ENCODE measurements at places on chromosomes 7 and 10.

DNA sequence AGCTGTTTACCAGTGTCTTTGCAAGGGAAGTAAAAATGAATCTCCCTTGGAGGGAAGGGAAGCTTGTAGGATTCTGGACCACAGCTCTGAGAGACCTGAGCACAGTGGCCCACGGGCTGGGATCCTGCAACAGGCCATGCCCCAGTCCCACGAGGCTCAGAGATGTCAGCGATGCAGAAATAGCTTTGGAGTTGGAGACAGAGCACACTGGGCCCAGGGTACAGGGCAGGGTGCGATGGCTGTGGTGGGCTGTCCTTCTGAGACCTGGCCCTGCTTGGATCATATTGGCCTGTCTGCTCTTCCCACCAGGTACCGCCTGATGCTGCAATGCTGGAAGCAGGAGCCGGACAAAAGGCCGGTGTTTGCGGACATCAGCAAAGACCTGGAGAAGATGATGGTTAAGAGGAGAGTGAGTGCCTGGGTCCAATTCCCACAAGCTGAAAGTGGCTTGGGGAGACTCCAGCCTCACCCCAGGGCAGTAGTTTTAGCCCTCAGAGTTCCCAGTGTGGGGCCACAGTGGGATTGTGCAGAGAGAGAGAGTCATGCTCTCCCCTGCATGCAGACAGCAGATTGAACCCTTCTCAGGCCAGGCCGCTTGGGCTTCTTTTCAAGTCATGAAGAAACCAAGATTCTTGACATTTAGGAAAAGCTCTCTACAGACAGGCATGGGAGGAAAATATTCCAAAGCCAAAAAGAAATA is 13.5 kb upstream of the CSGALNACT2 start:
- no peak for DNase-seq

DNA sequence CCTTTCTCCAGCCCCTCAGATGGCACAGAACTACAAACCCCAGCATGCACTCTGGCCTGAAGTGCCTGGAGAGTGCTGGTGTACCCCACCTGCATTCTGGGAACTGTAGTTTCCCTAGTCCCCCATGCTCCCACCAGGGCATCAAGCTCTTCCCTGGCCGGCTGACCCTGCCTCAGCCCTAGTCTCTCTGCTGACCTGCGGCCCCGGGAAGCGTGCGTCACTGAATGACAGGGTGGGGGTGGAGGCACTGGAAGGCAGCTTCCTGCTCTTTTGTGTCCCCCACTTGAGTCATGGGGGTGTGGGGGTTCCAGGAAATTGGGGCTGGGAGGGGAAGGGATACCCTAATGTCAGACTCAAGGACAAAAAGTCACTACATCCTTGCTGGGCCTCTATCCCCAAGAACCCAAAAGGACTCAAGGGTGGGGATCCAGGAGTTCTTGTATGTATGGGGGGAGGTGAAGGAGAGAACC is 2.1 kb downstream of the NOS3 start:
- peak; percentile 23 for DNase-seq

DNA sequence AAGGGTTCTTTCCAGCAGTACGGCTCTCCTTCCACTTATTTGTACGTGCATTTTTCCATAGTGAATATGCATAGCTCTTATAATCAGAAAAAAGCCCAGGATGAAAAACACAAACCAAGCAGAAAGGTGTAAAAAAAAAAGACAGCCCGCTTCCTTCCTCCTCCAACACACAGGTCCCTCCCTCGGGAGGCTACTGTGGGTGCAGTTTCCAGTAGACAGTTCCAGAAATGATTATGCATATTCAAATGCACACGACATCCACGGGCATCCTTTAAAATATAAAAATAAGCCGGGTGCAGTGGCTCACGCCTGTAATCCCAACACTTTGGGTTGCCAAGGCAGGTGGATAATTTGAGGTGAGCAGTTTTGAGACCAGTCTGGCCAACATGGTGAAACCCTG is 59.9 kb downstream of the TNRC18 start:
- DNase-seq = no peak

DNA sequence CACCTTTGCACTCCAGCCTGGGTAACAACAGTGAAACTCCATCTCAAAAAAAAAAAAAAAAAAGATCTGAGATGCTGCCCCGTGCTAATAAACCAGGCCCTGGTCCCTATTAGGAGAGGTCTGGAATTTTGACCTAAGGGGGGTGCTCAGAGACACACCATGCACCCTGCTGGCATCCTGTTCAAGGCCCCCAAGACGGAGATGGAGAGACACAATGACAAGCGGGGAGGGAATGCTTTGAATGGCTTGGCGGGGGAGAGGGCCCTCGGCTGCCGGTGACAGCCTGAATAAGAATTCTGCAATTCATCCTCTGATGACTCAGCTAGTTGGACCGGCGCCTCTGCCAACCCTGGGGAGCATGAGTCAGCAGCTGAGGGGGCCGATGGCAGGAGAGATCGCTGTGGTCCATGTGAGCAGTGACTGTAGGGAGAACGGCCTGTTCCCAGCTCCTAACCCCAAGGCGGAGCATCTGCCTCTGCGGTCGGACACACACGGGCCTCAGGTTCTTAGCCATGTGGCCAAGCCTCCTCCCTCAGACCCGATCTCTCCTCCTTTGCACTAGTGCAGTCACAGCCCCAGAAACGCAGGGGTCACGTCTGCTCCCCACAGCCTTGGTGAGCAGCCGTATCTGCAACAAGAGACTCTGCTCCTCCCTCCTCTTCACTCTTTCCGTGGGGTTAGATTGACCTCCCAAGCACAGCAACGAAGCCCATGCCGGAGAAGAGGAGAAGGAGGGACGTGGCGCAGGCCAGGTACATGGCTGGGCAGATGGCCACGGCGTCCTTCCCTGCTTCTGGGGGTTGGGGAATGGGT is 14.9 kb downstream of the TRIM56 start:
- no peak for DNase-seq

DNA sequence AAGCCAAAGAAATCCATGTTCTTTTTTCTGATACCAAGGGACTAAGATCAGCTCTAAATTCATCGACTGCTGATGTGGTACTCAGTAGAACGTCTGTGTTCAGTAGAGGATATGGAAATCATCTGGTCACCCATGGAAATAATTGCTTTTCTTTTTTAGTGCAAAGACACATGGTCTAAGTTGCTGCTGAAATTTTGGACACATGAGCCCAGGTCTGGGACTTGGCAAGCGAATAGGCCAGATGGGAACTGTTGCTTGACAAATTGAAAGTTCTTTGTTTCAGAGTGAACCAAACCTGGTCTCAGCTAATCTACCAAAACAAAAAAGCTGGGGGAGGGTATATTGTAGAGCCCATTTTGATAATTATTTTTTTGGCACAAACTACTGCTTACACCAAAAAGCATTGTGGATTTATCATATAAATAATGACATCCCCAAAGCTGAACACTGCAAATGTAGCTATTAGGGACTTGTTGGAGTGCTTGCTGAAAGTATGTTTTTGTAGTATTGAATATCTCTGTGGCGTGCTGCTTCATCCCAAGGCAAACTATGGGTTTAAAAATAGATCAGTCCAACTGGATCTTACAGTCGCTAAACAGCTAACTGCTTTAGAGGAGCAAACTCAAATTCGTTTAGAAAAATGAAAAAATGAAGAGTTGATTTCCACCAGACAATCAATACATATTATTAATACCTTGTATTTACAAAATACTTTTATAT is 144.7 kb downstream of the TRIL start:
- DNase-seq = no peak

All from NCI-H345 (cell line).